Cardiac fibroblast (primary cell): ENCODE measurements at places on chromosomes 5 and 9.

DNA sequence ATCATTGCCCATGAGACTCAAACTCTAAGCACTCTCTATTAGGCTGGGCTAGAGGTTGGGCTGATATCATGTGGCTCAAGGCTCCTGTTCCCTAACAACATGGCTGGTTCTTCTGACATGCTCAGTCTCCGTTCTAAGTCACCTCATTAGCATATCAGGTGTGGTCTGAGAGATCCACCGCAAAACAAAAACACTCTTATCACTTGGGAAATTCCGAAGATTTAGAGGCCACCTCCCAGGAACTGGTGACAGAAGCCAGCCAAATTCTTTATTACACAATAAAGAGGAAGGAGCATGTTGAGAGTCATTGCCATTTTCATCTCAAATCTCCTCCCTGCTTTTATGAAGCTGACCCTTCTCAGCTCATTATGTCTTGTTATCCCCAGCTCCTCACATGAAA, 107.6 kb downstream of the MSX2 start:
- peak; percentile 10 for DNase-seq

DNA sequence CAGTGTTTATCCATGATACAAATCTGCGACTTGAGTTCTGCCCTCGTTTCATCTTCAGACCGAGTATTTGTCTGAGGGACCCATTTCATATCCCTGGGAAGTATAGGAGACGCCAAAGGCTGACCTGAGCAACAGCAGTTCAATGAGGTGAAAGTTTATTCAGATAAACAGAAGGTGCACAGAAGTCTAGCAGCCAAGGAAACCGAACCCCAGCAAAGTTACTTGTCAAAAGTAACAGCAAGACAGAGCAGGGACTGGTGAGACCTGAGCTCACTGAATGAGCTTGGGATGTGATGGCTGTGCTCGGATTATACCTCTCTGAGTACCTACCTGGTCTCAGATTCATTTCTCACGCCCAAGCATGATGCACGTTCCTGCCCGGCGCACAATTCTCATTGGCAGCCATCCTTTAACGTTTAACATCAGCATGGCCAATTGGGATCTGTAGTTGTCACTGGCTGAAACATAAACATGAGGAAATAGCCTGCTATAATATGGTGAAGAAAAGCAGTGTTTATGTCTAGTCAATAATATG, 599 bp downstream of the LYRM7 start:
- DNase-seq: no peak

GRCh38 chr9:137371521-137371941, 51.4 kb downstream of the EXD3 start:
- no peak for DNase-seq

DNA sequence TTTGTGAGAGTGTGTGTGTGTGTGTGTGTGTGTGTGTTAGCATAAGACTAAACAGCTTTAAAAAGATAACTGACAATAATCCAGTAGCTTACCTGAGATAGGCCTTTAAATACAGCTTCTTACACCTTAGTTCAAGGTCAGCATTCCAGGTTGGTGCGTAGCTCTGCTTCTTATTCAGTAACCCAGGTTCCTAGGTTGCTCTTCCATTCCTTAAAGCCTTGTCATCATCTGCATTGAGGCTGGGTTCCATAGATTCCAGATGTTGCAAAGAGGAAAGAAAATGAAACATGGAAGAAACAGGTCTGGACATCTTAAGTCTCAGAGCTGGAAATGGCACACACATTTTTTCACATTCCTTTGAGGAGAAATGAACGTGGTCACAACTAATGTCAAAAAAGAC, 53.9 kb upstream of the CAMK4 start:
- no peak for DNase-seq
